Type B pancreatic cell (in vitro differentiated cells): ENCODE measurements at places on chromosomes 2 and 18.

GRCh38 chr2:172420216-172420615, 7.2 kb upstream of the ITGA6 start:
- DNase-seq = no peak

DNA sequence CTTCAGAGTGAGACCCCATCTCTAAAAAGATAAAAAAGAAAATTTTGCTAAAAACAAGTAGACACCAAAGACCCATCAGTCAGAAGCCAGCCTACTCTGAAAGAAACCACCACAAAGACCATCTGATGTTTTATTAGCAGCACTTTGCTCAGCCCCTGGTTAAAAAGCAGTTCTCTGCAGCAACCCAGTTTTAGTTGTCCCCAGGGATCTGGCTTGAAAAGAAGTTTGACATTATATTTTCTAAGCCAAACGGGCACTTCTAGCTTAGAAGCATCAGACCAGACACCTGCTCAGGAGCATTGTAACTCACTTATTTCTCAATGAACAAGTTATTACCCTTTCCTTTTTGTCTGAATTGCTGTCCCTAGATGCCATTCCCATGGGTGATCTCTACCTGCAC, 164.2 kb upstream of the ETAA1 start:
- no peak for DNase-seq

DNA sequence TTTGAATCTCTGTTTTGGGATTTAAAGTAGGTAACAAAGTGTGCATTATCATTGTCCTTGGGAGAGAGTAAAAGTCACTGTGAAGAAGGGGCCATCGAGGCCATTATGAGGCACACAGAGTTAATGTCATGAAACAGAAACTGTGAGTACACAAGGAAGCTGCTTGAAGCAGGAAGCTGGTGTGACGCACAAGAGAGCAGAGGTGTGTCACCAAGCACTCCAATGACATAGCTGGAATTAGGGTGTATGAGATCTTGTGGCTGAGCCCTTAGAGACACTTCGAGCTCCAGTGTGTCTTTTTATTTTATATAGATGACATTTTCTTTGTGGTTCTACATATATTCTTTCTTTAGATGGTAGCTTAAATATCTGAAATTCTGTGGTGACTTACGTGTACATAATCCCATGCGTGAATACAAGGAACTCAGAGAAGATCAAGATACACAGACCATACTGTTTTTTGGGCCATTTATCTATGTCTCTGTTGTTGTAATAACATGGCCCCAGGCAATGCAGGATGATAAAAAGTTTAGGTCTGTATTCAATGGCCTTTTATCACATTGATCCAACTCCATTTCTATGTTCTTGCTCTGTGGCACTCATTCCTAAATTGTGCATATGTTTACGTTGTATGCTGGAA, 164.7 kb upstream of the FAM98A start:
- no peak for DNase-seq

DNA sequence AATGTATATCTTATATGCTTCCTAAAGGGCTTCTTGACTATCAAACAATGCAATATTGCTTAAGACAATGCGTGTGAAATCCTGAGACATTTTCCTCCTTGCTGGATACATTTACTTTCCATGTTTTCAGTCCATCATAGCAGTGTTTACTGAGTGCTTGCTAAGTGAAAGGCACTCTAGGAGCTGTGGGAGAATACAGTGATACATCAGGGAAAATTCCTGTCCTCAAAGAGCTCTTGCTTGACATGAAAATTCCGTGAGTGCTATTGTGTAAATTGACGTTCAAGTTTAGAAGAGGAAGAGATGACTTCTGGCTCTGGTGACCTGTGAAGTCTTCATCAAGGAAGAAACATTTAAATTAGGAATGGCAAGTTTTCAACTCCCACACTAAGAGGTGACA, 449.4 kb upstream of the SOX11 start:
- DNase-seq = no peak

DNA sequence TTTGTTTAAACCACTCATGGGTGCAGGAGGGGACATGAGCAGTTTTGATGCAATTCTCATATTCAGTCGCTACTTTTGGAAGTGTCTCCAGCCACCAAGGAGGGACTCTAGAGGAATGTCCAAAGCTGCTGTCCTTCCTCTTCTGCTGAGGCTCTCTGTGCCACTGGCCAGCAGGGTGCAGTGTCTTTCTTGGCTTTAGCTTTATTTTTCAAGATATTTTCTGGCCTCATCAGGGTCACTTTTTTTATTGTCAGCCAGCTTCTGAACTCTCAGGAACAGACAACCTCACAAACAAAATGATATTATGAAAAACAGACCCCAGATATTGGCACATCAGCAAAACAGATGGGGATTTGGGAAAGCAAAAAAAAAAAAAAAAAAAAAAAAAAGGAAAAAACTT, 289.3 kb upstream of the ZSWIM2 start:
- no peak for DNase-seq

GRCh38 chr18:39799006-39799405, 2156.0 kb upstream of the PIK3C3 start:
- DNase-seq = no peak

- DNase-seq = no peak
These were observed 7.3 kb downstream of the IER3IP1 start for GRCh38 chr18:47168913-47169312.

DNA sequence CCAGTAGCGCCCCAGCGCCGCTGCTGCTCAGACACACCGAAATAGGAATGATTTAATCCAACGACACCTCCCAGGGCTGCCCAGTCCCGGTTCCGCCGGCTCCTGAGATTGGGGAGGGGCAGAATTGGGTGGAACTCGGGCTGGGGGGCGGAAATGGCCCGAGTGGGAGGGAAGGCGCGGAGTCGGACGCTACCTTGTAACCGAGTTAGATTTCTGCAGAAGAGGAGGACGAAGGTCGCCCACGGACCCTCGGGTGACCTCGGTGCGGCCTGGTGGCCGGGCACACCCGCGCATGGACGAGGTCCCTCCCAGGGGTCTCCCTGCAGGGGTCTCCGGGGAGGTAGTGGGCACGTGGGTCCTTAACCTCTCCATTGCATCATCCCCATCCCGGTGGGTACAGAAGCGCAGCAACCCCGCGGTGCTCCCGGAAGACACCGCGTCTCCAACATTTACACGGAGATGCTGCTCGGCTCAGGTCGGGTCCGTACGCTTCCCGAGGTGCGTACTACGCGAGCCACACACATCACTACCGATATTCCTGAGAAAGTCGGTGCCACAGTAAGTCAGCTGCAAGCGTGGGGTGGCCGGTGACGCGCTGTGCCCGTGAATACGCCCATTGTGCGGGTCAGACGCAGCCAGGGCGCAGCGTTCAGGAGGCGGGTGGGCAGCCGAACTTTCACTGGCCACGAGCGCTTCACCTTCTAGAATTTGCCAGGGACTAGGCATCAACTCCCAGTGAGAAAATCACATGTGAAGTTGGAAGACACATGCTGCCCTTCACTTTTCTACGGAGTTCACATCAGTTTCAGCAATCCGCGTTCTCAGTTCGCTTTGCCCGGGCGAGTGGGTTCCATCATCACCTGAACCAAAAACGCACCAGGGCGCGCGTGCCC, 3.0 kb downstream of the ZNF516 start:
- DNase-seq = no peak

GRCh38 chr2:11681722-11682589, 12.0 kb upstream of the NTSR2 start:
- no peak for DNase-seq

DNA sequence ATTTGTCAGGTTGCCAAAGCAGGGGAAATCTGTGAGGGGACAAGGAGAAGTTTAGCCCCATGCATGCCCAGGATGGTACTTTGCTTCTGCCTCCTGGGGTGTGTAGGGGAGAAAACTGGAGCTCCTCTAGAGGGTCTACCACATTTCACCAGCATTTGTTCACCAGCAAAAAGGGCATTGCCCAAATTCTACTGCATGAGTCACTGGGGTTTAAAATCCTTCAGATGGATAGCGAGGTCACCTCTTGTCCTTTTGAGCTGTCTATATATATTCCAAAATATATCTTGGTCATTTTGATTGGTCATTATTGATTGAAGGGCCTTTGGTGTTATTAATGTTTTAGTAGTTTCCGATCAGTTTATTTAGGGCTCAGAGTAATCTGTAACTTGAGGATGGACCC, 18.7 kb downstream of the FHOD3 start:
- no peak for DNase-seq

DNA sequence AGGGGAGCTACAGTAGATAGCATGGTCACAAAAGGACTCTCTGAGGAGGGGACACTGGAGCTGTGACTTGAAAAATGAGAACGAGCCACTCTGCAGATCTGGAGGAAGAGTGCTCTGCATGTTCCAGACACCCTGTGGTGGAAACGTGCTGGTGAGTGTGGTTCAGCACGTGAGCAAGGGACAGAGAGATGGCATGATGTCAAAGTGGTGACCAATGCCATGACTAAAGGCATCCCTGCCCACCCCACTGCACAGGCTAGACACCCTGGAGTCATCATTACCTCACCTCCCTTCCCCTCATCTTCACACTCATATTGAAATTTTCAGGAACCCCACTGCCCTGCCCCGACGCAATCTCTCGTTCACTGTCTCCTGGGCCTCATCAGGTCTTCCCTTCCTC, 56.5 kb downstream of the SLC4A5 start:
- DNase-seq = no peak

- no peak for DNase-seq
These were observed 130.7 kb downstream of the MREG start for GRCh38 chr2:215882689-215883088.

DNA sequence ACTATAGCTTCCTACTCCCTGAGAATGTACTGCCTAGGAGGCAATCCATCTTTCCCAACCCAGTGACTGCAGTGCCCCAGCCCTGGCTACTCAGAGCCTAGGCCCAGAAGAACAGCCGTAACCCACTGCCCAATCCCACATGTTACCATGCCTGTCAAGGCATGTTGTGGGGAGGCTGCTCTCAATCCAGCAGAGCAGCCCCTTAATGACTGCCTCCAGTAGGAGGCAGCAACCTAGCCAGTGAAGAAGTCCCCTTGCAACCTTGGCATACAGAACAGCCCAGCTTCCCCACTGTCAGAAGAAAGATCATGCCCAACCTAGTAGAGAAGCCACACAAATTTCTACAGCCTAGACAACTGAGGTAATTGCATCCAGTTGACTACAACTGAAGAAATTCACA, 44.2 kb upstream of the CDH7 start:
- DNase-seq = no peak

- DNase-seq = no peak
These were observed 103.6 kb downstream of the KLHL29 start for GRCh38 chr2:23488584-23488983.

- no peak for DNase-seq
These were observed 103.9 kb upstream of the COL3A1 start for GRCh38 chr2:188870289-188870688.

GRCh38 chr2:216688731-216689340, 6.5 kb downstream of the IGFBP5 start:
- DNase-seq = no peak

- no peak for DNase-seq
These were observed 85.9 kb downstream of the MTCL1 start for GRCh38 chr18:8791171-8791651.

DNA sequence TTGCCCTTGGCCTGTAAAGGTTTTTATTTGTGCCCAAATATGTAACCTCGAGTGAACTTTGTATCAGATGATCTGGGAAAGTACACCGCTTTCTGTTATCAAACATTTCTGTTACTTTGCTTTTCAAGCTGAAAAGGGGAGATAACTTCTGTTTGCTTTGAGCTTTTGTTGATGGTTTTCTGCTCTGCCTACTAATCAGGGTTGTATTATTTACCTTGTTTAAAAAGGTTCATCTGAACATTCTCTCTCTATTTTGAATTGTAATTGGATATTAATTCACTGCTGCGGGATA, 79.4 kb downstream of the XRCC5 start:
- no peak for DNase-seq

- no peak for DNase-seq
These were observed 117.6 kb downstream of the BCL2L11 start for GRCh38 chr2:111238296-111238695.

GRCh38 chr2:85134255-85134895, 1.2 kb downstream of the TCF7L1 start:
- no peak for DNase-seq

DNA sequence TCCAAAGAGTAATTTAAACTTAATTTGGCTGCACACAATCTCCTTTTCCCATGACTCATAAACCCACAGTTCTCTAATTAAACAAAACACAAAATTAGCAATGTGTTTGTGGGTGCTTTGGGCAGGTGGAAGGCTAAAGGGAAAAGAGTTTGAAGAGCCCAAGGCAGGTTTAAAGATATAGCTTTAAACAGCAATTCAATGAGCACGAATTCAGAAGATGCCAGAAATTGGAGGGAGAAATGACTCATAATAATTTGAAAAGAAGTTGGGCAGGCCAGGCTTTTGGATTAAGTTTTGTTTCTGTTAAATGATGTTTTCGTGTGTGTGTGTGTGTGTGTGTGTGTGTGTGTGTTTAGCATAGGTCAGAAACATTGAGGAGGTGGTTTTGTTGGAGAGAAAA, 594.8 kb upstream of the ZEB2 start:
- no peak for DNase-seq

DNA sequence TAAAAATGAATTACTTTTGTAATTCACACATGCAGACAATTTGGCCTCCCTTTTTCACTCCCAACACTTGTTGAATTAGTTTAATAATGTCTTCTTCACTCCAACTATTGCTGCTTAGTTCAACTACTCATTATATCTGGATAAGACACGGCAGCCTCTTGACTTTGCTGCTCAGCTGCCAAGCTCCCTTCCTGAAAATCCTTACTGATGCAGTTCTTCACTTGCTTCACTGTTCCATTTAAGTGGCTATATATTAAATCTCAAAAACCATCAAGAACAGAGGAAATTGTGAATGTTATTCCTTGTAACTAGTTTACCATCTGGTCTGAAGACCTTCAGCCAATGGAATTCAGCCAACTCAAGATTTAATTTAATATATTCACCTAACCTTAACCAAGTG, 127.1 kb downstream of the NCOA1 start:
- DNase-seq = no peak

DNA sequence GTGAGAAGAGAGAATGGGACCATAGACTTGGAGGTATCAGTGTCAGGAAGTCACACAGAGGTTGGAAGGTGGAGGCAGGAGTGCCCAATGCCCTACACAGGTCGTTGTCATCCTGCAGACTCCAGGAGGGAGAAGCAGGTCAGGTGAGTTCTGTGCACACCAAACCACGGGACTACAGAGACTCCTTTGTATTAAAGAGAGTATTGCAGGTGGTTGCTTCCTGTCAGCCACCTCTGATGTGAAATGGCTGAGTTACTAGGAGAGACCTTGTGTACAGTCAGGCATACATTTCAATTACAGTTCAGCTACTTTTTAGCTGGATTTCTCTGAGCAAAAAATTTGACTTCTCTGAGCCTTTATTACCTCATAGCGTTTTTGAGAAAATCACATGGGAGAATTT, 51.6 kb downstream of the SPP2 start:
- no peak for DNase-seq

- no peak for DNase-seq
These were observed 87.3 kb downstream of the MAPK4 start for GRCh38 chr18:50647237-50647636.

DNA sequence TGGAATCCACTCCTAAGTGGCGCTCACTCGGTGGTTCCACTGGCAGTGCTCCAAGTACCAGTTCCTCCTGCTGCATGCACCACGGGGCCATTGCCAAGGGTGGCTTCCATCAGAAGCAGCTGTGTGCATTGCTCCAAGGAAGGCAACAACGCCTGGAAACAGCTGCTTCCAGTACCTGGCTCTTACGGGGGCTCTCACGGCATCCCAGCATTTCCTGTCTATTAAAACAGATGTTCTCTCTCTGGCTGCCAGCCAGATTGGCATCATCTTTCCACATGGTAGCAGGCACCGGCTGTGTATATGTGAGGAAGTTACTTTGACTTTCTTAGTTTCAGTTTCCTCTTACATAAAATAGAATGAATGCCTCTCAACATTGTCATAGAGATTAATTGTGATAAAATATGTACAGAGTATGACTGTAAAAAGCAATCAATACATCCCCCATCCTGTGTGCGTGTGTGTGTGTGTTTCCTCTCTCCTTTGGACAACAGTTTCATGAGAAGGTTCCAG, 84.9 kb downstream of the CMPK2 start:
- no peak for DNase-seq
